Bronchial epithelial cell (primary cell): ENCODE measurements at places on chromosomes 16 and 17. TPM values are rescaled to one million over a fixed set of nuclear protein-coding genes. Genes with fewer than 3 reads are reported as not detected.

Gene ADAD2
- total RNA-seq: not detected in 2 replicates

DNA sequence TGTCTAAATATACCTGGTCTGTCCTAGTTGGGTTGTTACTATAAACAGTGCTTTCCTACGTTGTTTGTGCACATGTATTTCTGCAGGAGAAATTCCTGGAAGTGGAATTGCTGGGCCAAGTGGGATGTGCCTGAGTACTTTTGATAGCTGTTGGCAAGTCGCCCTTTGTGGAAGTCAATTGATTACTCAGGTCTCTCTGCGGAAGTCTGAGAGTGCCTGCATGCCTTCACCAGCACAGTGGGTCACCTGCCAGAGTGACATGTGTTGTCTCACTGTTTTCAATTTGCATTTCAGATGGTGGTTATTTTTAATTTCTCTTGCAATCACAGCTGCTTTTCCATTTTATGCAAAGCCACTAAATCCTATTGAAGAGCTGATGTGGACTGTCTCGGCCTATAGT is 2.3 kb upstream of the MVD start:
- DNase-seq: no peak

Gene C17orf100
- 0.13 and 0.53 TPM in 2 replicates for total RNA-seq

- no peak for DNase-seq
Measured at GRCh38 chr17:82089723-82090548, 8.1 kb downstream of the FASN start.

DNA sequence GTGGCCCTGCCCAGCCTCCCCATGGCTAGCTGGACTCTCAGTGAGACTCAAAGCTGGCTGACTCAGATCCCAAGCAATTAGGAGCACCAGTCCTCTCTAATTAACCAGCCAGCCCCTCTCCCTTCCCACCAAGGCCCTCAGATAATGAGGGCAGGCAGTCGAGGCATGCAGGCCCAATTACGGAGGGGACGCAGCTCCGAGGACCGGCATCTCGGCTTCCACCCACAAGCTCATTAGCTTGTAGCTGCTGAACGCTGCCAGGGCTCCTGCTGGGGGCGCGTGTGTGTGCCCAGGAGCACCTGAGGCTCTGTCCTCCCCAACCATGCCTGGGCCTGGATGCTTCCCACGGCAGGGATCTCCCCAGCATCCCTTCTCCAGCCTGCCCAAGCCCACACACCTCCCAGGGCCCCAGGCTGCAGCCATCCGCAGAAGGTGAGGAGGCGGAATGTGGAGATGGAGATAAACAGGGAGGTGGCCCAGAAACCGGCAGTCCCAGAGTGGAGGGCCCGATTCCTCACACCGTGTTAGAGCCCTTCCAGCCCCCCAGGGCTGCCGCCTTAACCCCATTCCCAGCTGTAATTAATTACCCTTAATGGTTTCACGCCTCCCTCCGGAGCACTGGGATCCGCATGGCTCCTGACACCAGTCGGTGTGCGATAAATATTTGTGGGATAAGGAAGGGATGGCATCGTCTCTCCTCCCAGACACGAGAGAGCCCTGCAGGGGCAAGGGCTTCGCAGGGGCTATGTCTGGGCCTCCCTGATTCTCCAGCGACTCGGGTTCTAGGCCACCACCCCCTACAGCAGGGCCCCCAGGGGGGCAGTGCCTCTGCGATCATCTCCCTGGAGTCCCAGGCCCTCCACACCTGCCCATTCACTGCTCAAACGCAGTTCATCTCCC is 42.2 kb downstream of the RPH3AL start:
- no peak for DNase-seq

- no peak for DNase-seq
Measured at GRCh38 chr16:11389631-11390565, 44.6 kb downstream of the RMI2 start.

DNA sequence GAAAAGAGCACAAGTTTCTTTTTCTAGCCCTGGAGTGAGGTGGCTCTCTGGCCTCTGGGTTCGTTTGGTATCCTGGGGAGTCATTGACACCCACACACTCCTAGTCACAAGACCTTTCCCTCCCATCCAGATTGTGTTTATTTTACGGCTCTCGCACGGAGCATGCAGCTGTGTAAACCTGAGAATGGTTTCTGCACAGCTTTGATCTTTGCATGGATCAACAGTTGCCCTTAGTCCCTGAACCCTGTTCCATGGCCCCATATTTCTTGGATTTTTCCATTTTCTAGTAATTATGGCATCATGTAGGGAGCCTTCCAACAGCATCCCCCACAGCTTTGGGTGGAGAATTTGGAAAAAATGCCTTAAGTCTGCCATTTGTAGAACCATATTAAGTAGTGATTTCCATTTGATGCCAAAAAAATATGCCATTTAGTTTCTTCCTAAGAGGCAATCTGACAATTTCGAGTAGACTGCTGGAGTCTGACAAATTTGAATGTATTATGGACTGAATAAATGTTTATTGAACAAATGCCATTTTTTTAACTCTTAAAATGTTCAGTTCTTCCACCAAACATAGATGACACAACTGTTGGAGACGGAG is 197.7 kb downstream of the WWOX start:
- DNase-seq: no peak

Gene SRCIN1
- under 0.01 and 0.64 TPM in 2 replicates for total RNA-seq

- DNase-seq: no peak
Measured at GRCh38 chr17:3017936-3018335, 45.5 kb downstream of the OR1D5 start.

- no peak for DNase-seq
Measured at GRCh38 chr17:49965524-49965909, 3.5 kb upstream of the DLX4 start.

GRCh38 chr16:66511602-66512271 is 38.2 kb downstream of the TK2 start:
- peak; percentile 81 for DNase-seq

DNA sequence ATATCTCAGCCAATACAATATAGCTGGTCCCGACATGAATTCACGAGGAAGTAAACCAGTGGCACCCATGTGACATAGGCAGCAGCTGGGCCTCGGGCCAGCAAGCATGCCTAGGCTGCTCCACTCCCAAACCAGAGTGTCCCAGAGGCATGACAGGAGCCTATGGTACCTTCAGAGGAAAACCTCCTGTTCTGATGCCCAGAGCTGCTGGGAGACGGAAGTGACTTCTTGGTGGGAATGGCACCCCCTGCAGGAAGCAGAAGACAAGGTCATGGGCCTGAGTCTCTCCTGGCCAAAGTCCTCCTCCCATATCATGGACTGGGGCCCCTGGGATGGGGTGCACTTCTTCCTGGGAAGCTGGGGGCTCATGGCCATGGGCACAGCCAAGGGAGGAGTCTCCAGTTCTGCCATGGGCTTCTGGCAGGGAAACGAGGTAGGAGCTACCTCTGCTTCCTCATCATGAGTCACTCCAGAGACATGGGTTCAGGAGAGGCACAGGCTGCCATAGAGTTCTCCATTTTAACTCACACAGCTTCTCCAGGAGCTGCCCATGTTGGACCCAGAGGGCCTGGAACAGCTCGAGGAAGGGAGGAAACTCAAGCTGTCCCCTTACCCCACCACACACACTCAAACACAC is 13.4 kb downstream of the FBF1 start:
- DNase-seq: peak; percentile 82

- peak; percentile 51 for DNase-seq
Measured at GRCh38 chr17:29151567-29151966, 28.6 kb downstream of the MYO18A start.

Gene MPO
- not detected in 2 replicates for total RNA-seq

DNA sequence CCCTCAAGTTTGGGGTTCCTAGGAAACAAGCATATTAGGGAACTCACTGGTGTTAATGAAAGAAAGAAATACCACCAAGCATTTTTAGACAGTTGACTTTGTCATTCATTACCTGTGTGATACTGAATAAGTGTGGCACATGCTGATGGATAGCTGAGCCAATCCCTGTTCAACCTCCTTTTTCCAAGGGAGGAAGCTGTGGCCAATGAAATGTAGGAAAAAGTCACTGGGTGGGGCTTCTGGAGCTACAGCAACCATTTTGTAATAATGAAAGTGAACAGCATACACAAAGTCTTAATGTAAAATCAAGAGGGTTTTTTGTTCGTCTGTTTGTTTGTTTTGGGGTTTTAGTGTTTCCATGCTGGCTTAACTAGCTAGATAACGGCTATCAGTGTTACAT is 254.3 kb upstream of the SALL1 start:
- DNase-seq: no peak

- DNase-seq: no peak
Measured at GRCh38 chr17:78046923-78047322, 81.6 kb downstream of the TMC6 start.

- no peak for DNase-seq
Measured at GRCh38 chr17:57940653-57941329, 14.4 kb downstream of the CUEDC1 start.

DNA sequence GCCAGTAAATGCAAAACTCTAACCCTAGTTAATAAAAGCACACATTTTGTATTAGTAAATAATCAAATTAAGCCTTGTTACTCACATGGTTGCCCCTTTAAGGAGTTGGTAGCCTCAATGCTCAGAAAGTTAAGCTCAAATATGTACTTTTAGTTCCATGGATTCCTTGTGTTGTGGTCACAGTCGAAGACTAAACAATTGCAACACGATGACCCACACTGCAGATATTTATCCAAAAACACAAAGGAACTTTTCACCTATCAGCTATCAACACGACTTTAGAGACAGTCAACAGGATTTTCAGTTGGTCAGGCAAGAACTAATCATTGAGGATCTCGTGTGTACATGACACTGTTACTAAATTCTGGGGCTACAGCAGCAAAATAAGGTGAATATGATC is 47.4 kb upstream of the NUDT7 start:
- peak; percentile 9 for DNase-seq

- DNase-seq: no peak
Measured at GRCh38 chr17:10649602-10650001, 7.5 kb downstream of the MYH3 start.

GRCh38 chr17:60995680-60996079 is 318.0 kb downstream of the BCAS3 start:
- no peak for DNase-seq

Gene SCARF1
- 0.38 and 0.53 TPM in 2 replicates for total RNA-seq

DNA sequence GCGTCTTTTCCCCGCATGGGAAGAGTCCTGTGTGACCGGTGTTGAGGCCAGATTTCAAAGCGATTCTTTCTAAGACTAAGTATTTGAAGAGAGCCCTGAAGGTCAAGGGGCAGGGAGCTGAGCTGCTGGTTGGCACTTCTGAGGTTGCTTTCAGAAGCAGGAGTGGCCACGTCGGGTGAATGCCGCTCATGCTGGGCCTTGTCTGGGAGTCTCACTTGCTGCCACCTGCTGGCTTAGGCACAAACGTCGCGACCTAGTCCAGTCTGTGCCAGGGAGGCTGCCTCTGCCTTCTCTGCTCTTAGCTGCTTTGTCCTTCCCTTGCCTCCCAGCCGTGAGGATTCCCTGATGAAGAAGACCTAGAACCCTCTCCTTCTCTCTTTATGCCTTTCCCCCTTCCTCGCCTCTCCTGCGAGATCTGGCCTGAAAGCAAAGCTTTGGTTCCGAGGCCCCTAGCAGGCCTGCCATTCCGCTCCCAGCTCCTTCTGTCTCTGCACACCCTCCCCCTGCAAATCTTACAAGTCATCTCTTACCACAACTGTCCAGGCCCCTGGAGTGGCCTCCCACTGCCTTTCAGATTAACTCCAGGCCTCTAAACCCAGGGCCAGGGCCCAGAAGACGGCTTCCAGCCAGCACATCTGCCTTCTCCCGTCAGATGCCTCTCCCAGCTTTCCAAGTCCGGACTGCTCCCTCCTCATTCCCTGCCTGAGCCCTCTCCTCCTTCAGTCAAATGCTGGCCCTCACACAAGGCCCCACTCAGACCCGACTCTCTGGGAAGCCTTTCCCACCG is 11.4 kb downstream of the CTNS start:
- peak; percentile 46 for DNase-seq

DNA sequence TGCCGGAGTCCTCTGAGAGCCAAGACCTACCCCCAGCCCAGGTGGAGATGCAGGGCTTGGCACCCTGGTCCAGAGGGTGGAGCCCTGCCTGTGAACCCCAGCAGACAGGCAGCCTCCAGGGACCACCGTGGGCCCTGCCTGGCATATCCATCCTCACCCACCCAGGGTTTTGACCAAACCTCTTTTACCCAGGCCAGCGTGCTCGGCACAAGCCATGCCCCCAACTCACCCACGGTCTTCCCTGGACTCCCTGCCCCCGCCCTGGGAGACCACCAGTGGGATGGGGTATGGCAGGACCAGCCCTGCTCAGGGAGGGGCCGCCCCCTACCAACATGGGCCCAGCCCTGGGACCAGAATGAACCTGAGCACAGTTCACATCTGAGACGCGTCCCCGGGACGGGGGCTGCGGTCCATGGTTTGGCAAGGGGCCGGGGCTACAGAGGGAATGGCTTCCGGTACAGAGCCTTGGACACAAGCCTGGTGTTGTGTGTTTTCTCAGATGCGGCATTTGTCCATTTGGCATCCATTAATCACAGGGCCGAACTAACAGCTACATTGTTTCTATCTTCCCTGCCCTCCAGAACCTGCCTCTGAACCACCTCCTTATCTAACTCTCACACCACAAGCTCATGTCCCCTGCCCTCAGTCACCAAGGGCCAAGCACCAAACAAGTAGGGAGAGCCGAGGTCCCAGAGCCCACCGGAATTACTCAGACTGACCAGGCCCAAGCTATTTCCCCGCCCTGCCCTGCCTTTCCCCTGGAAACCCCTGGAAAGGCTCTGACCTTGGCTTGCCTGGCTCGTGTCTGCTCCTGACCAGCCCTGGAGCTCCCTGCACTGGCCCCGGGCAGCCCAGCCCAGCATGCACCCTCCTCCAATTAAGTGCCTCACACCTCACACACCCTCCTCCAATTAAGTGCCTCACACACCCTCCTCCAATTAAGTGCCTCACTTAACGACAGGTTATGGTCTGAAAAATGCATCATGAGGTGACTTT is 14.1 kb downstream of the HS3ST6 start:
- no peak for DNase-seq

Gene DNAI2
- total RNA-seq: not detected in 2 replicates

GRCh38 chr16:24430954-24431760 is 108.2 kb upstream of the RBBP6 start:
- DNase-seq: peak; percentile 7

Gene CLEC18B
- 0.79 and 1.4 TPM in 2 replicates for total RNA-seq

- DNase-seq: no peak
Measured at GRCh38 chr17:82950525-82951102, 110.8 kb upstream of the ZNF750 start.
